ENCODE measurements at places on chromosomes 5 and 9. TPM values are rescaled to one million over a fixed set of nuclear protein-coding genes. Genes with fewer than 3 reads are reported as not detected.

GRCh38 chr9:2489838-2490314 lies 131.7 kb upstream of the VLDLR start:
- no peak overlapping the region for H3K27ac ChIP-seq
- no peaks in the 10 kb centered on the region for H3K4me1 ChIP-seq
- no peaks in the 10 kb centered on the region for H3K36me3 ChIP-seq
- H3K27me3 ChIP-seq = no peaks in the 10 kb centered on the region

DNA sequence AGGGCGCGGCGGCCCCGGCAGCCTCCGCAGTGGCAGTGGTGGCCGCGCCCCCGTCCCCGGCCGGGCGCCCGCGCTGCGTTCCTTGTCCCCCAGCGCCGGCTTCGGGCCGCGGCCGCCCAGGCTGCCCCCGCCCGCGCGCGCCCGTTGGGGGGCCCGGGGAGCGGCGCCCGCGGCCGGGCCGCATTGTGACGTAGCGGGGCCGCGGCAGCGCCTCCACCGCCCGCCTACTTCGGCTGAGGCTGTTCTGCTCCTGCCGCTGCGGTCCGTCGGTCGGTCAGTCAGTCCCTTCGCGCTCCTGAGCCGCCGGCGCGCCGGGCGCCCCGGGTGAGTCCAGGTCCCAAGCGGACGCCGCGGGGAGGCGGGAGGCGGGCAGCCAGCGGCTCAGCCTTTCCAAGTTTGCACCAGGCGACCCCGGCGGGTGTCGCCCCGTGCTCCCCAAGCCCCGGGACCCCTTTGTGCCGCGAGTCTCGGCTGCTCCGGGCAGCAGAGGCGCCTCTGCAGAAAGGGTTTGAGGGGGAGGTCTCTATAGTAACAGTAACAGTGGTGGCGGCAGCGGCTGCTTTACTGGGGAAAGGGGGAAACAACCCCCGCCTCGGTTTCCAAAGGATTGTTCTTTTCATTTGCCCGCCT lies at the start of gene SNCAIP:
TSS of gene SNCAIP (plus strand) at position 277 of the 630 bp plus-strand sequence. CDS start 78,898 bp downstream, outside the sequence.
- H3K4me3 ChIP-seq = peak within 1 kb of the TSS; percentile 76
- peak within 1 kb of the TSS; percentile 66 for H3K27ac ChIP-seq
- H3K27me3 ChIP-seq = no peaks in the 10 kb centered on the region
- H3K4me1 ChIP-seq = peaks cover 13% of the 10 kb centered on the region

- H3K4me3 ChIP-seq = no peak overlapping the region
- H3K36me3 ChIP-seq = no peaks in the 10 kb centered on the region
- no peak for DNase-seq
- no peak overlapping the region for H3K27ac ChIP-seq
- H3K4me1 ChIP-seq = no peaks in the 10 kb centered on the region
Measured at GRCh38 chr5:180975338-180975737, 13.3 kb upstream of the BTNL3 start.

The QRFP gene
- not detected for total RNA-seq

DNA sequence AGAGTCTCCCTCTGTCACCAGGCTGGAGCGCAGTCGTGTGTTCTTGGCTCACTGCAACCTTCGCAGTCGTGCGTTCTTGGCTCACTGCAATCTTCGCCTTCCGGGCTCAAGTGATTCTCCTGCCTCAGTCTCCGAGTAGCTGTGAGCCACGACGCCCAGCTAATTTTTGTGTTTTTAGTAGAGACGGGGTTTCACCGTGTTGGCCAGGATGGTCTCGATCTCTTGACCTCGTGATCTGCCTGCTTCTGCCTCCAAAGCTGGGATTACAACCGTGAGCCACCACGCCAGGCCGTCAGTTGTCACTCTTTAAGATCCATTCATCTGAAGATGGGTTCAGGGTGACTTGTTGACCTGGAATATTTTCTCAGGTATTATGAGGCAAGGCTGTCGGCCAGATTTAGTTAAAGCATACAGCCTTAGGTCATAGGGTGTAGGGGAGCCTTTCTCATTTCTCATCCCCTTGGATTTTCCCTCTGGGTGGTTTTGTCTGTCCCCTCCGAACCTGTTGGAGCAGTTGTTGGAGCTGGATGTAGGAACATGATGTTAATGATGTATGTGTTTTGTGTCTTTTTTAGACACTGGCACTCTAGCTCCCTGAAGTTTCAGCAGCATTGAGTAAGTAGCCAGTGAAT lies 1.6 kb downstream of the SLC22A5 start:
- H3K27ac ChIP-seq = no peak overlapping the region
- no peak for DNase-seq
- no peaks in the 10 kb centered on the region for H3K36me3 ChIP-seq
- H3K27me3 ChIP-seq = no peaks in the 10 kb centered on the region
- peak overlapping the region; percentile 85 for H3K4me3 ChIP-seq

- DNase-seq = no peak
- H3K27me3 ChIP-seq = peaks cover 15% of the 10 kb centered on the region
- H3K4me1 ChIP-seq = no peaks in the 10 kb centered on the region
Measured at GRCh38 chr9:90219548-90220118, 423.0 kb downstream of the DIRAS2 start.

The LCP2 gene
- 1.5 TPM for total RNA-seq

The MOCS2 gene
- total RNA-seq = 17.4 TPM

The RBM18 gene
- total RNA-seq = 15.8 TPM

- no peaks in the 10 kb centered on the region for H3K27me3 ChIP-seq
- no peaks in the 10 kb centered on the region for H3K36me3 ChIP-seq
- DNase-seq = no peak
- no peaks in the 10 kb centered on the region for H3K4me1 ChIP-seq
- no peak overlapping the region for H3K4me3 ChIP-seq
Measured at GRCh38 chr5:10144040-10144439, 105.6 kb downstream of the ATPSCKMT start.

DNA sequence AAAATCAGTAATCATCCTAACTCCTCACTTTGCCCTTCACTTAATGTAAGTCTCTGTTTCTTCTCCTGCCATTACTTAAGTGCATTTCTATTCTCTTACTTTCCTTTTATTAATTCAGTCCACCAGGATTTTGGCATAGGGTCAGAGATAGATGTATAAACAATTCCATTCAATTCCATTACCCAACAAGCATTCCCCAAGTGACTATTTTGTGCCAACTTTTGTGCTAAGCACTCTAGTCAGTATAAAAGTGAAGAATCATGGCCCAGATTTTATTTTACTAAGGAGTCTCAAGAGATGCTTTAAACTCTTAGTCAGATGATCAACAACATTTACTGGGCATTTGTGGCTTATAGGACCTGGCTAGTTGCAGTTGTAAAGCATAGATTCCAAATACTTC lies 159.3 kb downstream of the DMAC1 start:
- no peak overlapping the region for H3K4me3 ChIP-seq
- no peaks in the 10 kb centered on the region for H3K27me3 ChIP-seq
- H3K27ac ChIP-seq = no peak overlapping the region

The CXCL14 gene
- total RNA-seq = 288 TPM

DNA sequence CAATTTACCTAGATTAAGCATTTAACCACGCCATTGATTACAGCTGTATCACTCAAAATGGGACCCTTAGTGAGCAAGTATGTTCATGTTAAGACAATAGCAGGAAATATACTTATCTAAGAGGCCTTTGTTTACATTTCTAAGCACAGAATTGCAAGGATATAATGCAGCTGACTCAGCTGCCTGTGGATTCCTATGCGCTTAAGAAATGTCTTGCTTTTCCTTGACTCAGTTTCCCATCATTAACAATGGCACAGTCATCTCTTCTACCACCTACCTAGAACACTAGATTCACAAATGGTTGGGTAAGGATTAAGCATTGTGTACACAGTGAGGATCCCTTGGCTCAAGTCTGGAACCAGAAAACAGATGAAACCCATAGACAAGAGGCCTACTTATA lies 163.8 kb downstream of the TSSK1B start:
- DNase-seq = no peak
- no peak overlapping the region for H3K27ac ChIP-seq
- H3K27me3 ChIP-seq = no peaks in the 10 kb centered on the region
- H3K36me3 ChIP-seq = no peaks in the 10 kb centered on the region
- H3K4me3 ChIP-seq = no peak overlapping the region

- no peak for DNase-seq
- no peaks in the 10 kb centered on the region for H3K4me1 ChIP-seq
- H3K27ac ChIP-seq = no peak overlapping the region
- no peak overlapping the region for H3K4me3 ChIP-seq
- peaks cover 3% of the 10 kb centered on the region for H3K27me3 ChIP-seq
- no peaks in the 10 kb centered on the region for H3K36me3 ChIP-seq
Measured at GRCh38 chr9:113129884-113130283, 20.9 kb upstream of the SLC31A2 start.

The TNC gene
- total RNA-seq = 24.7 TPM

The NEUROG1 gene
- total RNA-seq = not detected

The PPIC gene
- total RNA-seq = 12.5 TPM

- H3K4me1 ChIP-seq = peaks cover 27% of the 10 kb centered on the region
- no peaks in the 10 kb centered on the region for H3K27me3 ChIP-seq
- no peak for DNase-seq
- peak overlapping the region; percentile 87 for H3K4me3 ChIP-seq
- H3K36me3 ChIP-seq = peaks cover 43% of the 10 kb centered on the region
Measured at GRCh38 chr5:31530541-31531265, 1.2 kb downstream of the DROSHA start.

GRCh38 chr9:124110307-124110915 lies 98.8 kb downstream of the LHX2 start:
- DNase-seq = no peak

DNA sequence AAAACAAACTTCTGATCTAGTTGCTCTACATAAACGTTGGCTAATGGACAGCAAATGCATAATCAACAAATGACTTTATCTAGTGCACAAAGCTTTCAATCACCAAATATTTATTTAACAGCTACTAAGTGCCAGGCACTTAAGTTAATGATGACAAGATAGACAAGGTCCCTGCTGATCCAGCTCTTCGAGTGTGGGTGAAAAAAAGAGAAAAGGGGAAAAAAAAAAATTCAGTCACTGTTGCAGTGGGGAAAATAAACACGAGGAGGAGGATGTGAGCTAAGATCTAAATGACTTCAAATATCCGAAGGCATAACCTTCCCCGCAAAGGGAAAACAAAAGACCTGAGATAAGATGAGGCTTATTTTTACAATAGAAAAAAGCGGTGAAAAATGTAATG lies 9.6 kb downstream of the PSIP1 start:
- H3K36me3 ChIP-seq = peaks cover 26% of the 10 kb centered on the region
- H3K27ac ChIP-seq = no peak overlapping the region
- DNase-seq = no peak
- H3K27me3 ChIP-seq = no peaks in the 10 kb centered on the region
